ENCODE measurements at places on chromosomes 2 and 18.

- no peak for DNase-seq
Observed at GRCh38 chr18:44586782-44587524, 93.7 kb upstream of the SETBP1 start.

DNA sequence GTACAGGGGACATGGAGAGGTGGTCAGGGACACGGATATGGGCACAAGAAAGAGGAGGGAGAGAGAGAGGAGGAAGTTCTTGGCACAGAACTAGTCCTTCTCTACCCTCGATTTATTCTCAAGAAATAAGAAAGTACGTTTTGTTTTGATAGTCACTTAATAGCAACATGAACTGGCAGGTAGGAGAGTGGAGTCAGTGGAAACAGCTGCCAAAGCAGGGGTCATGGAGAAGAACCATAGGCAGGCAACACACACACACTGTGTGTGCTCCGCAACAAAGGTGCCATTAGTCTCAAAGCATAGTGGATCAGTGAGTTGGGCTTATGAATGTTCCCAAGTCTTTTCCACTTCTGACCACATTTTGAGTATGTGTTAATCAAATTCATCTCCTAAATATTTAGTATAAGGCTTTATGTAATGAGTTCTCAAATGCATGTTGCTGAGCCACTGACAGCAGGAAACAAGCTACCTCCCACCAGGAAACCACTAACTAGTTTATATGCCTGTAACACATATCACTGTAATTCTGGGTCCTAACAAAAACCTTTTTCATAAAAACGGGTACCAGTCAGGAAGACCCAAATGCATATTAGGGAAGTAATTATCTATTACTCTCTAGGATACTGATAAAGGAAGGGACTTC lies 41.1 kb downstream of the IWS1 start:
- DNase-seq, result no peak

GRCh38 chr2:133077269-133077822 lies 407.3 kb upstream of the LYPD1 start:
- DNase-seq, result no peak

GRCh38 chr2:232949016-232949415 lies 64.0 kb downstream of the NGEF start:
- DNase-seq, result no peak

DNA sequence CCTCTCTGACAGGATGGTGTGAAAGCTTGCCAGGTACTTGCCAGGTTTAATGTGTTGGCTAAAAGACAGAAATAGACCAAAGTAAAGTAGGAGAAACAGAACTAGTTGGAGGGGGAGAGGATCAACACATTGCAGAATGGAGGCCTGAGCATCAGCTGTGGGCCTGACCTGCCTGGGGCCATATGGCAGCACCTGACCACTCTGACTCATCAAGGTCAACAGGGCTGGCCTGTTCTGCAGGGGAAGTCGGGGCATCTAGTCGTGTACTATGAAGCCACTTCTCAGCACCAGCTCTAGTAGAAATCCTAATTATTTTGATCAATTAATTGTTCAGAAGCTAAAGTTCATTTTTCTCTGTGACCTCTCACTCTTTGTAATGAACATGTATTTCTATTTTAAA lies 35.8 kb upstream of the NOSTRIN start:
- no peak for DNase-seq

GRCh38 chr2:51387235-51387634 lies 355.3 kb upstream of the NRXN1 start:
- no peak for DNase-seq

DNA sequence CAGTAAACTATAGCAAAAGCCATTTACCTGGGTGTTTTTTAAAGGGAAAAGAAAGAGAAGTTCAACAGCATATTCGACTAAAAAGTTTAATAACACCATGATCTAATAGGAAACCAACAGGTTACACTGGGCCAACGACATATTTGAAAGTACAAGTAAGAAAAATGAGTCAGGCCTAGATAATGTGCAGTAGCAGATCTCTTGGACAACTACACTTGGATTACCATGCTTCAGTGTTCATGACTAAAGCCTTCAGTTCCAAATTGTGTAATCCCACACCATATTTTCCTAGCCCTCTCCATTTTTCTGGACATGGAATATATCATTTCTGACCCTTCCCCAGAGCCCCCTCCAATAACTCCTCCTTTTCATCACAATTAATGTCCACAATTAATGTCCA lies 39.1 kb upstream of the FIGN start:
- DNase-seq, result no peak

- DNase-seq, result no peak
Observed at GRCh38 chr2:133682906-133683305, 114.6 kb upstream of the NCKAP5 start.

- DNase-seq, result no peak
Observed at GRCh38 chr2:96486696-96487095, 18.5 kb downstream of the NEURL3 start.

- DNase-seq, result no peak
Observed at GRCh38 chr2:207632575-207633493, 7.6 kb upstream of the METTL21A start.

DNA sequence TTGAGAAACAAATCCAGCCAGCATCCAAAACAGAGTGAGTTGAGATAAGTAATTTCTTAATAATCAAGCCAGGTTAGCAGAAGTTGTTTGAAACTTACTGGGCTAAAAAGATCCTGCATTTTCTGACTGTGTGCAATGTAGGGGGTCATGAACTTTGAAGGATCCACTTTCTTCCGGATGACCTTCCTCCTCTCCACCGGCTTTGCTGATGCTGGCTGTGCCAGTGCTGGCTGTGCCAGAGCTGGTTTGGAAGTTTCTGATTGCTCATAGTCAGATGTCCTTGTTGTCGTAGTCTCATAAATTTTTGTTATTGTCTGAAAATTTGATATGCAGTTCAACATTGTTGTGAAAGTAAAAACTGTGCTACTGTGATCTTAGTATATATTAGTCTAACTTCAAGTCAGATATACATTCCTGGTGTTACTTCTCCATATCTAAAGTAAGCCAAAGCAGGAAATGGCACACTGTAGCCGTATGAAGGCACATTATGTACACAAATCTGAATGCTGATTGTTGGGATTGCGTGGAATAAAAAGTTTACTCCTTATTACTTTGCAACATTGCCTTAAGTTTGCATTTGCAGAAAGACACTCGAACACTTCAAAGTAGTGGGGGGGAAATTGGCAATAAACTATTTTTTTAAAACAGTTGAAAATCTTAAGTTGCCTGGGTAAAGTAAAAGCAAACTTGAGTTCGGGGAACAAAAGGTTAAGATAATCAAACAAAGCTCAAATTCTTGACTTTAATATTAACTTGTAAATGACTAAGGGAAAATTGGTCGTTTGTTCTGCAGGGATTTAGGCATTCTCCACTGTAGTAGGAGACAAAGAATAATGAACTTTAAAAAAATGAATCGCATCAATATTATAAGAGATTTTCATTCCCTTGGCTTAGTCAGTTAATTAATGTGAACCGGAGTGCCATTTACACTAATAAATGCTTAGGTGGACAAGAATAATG lies 6.4 kb downstream of the NEB start:
- DNase-seq, result no peak

DNA sequence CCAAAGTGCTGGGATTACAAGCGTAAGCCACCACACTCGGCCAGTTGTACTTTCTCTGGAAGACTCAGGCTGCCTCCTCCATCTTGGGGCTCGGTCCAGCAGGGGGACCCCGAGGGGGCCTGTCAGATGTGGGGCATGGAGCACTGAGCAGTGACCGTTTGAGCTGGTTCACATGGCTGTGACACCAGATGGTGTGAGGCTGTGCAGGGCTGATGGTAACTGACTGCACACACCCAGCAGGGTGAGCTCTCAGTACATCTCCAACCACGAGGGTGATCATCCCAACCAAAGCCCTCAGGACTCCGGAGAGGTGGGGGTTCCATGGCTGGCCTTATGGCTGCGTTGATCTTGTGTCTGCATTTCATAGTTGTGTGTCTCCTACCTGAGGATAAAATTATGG lies 63.4 kb downstream of the FAM168B start:
- no peak for DNase-seq

DNA sequence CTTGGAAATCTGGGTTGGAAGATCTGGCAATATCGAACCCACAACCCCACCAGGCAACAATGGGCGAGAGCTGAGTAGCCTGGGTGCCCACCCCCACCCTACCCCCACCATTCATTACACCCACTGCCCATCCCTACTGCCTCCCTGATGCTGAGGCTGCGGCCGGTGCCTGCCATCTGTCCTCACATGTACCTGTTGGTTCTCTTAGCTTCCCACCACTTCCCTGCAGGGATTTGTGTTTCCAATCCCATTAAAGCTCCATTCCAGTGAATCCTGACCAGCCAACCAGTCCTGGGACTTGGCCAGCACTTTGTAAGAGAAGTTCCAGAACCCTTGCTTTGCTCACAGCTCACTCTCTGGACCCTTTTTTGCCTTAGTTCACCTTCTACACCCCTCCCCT lies 163.0 kb upstream of the SH3BP4 start:
- no peak for DNase-seq

DNA sequence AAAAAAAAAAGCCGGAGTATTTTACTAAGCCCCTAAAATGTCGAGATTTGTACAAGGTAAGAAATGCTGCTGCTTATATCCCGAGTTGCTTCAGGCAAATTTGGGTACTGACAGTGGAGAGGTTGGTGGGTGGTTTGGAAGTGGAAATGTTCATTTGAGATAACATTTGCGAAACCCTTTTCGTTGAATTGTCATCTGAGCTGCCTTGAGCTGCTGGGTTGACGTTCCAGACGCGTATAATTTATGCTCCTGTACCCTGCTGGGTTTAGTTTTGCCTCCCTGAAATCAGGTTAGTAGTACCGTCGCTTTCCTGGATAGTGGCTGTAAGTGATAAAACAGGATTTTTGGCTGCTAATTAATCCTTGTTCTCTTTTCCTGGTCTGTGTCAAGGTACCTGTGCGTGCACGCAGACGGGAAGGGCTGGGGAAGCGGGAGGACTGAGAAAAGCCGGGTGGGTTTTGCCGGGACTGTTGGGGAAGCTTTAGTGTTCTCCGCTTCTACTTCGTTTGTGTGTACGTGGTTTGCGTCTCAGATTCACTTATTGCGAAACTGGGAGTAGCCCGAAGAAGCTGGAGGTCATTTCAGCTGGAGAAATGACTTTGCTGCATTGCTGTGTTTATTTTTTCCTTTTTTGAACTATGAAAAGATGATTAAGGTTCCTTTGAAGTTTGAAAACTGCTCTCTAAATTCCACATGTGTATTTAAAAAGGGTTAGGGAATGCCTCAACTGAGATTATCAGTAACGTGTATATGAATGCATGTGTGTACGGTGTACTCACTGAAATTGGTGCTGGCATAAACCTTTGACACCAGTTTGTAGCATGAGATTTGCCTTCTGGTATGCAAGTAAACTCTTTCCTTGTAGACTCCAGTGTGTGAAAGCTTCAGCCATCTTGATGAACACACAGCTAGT lies 709 bp downstream of the UGP2 start:
- DNase-seq, result peak; percentile 43

DNA sequence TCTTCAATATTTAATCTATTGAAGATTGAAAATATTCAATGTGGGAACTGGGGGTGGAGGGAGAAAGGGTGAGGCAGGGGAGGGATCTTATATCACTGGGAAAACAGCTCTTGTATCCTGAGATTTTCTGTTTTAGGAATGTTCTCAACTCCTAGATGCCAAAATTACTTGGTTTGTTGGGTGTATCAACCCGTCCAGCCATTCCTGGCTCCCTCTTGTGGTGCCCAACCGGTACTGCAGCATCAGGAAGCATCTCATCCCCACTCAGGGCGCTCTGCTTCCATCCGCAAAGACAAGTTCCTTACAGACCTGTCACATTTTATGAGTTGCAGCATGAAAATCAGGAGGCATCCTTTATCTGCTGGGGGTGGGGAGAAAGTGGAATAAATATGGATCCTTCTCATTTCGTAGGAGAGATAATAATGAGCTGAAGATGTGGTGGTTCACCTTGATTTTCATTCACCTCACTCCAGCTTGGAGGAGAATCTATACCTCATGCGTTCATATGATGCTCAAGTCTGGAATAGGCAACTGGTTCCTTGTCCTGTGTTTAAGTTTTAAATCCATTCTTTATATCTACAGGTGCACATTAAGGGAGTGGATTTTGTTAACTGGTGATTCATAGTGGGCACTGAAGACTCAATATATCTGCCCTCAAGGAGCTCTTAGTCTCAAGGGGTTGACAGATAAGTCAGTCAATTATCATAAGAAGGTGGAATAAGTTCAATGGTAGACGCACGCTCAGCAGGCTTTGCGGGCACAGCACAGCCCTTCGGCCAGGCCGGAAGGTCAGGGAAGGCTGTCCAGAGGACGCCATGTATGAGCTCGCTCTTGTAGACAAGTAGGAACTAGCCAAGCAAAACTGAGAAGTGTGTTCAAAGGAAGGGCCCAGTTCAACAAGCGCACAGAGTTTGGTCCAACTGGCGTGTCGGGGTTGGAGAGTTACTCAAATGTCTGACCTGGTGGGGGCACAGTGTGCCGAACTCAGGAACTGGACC lies 127.3 kb downstream of the RNF144A start:
- peak; percentile 60 for DNase-seq

DNA sequence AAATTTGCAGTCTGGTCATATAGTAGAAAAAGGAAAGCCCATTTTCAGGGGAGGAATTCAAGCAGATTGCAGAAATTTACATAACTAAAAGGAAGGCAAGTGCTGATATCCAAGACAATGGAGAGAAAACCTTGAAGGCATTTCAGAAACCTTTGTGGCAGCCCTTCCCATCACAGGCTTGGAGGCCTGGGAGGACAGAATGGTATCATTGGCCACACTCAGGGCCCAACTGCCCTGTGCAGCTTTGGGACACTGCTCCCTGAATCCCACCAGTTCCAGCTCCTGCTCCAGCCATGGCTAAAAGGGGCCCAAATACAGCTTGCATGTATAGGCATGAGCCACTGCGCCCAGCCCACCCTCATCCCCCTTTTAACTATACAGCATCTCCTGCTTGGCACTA lies 81.1 kb upstream of the NYAP2 start:
- no peak for DNase-seq

GRCh38 chr18:35141077-35141476 lies 99.8 kb upstream of the ZNF397 start:
- DNase-seq, result no peak

DNA sequence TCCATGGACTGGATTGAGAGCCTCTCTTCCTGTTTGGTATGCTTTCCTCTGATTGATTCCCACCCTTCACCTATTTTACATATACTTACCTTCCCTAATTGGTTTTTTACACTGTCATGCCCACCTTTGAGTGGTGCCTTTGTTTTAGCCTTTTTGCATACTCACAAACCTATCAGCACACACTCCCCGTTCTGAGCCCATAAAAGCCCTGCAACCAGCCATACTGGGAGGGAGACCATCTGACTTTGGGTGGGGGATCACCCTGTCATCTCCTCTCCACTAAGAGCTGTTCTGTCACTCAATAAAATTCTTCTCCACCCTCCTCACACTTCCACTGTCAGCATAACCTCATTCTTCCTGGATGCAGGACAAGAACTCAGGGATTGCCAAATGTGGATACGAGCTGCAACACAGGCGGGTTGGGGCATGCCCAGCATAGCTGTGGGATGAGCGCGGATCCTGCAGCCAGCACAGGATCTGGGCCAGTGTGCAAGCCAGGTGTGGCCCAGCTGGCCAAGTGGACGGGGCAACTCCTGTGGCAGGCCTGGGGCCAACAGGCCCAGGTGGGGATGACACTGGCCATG lies 9.4 kb upstream of the MOB1A start:
- DNase-seq, result no peak
